ENCODE measurements at places on chromosomes 4 and X. TPM values are rescaled to one million over a fixed set of nuclear protein-coding genes. Genes with fewer than 3 reads are reported as not detected.
A peak's percentile ranks its signal among the peaks of the same experiment; 100 is the strongest.

- no peak for DNase-seq
Observed at GRCh38 chr4:107997794-107998193, 8.1 kb downstream of the HADH start.

- DNase-seq, result peak; percentile 94
Observed at GRCh38 chr4:150078041-150078578, at the start of gene DCLK2. TSS of gene DCLK2 (plus strand) at chr4:150078445. CDS start at chr4:150079028, 583 bp downstream.

- no peak for DNase-seq
Observed at GRCh38 chrX:139929876-139930275, 3.0 kb downstream of the ATP11C start.

GRCh38 chr4:44145868-44146267 is 302.7 kb downstream of the KCTD8 start:
- no peak for DNase-seq

DNA sequence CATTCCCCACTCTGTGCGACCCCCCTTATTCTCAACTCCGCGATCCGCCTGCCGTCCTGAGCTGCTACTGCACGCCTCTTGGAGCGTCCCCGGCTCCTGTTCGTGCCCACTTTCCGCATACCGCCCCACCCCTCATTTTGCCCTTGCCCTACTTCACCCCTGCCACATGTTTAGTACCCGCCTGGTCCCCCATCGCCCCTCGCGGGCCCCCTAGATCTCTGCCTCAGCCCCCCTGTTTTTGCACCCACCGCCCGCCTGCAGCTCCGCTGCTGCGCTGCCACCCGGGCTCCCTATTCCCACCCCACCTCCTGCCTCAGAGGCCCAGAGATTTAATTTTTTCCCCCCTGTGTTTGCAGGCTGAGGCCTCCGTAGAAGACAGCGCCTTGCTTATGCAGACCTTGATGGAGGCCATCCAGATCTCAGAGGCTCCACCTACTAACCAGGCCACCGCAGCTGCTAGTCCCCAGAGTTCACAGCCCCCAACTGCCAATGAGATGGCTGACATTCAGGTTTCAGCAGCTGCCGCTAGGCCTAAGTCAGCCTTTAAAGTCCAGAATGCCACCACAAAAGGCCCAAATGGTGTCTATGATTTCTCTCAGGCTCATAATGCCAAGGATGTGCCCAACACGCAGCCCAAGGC is 1.4 kb downstream of the MAGED1 start:
- DNase-seq, result no peak

DNA sequence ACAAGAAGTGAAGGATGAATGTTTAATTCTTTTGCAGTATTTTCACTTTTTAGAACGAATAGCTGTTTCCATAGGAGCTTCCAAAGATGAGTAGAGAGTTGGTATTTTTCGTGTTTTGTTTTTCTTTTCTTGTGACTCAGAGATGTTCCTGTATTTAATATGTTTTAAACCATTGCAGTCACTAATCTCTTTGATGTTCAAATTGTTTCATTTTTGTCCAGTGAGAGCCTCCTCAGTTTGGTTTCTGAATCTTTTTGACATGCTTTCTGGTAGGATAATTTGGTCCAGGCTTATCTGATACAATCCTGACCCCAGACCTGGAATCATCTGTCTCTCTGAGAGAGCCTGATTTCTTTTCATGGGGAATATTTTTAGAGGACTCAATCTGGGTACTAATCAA is 41.6 kb downstream of the BEX3 start:
- DNase-seq, result no peak

GRCh38 chr4:159446266-159446976 is 343.5 kb downstream of the RAPGEF2 start:
- no peak for DNase-seq

DNA sequence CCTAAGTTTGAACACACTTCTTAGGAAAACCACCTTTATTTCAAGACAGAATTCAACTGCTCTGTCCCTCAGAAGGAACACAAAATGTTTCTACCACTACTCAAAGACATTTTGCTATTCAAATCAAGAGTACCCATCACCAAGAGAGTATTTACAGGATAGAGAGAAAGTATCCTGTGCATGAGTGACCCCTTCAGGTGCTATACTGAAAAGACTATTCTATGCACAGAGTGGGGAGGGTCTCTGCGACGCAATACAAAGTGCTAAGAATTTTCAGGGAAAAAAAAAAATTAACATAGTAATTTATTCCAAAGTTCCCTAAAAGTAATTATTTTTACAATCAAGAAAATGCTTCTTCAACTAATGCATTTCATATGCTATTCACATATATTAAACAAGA is 346.4 kb upstream of the FAM241A start:
- no peak for DNase-seq

GRCh38 chrX:125205133-125205917 is 114.3 kb upstream of the TEX13C start:
- DNase-seq, result peak; percentile 89

GRCh38 chrX:109936114-109936513 is 66.8 kb upstream of the TMEM164 start:
- no peak for DNase-seq

- peak; percentile 15 for DNase-seq
Observed at GRCh38 chr4:112766422-112766821, 129.5 kb downstream of the LARP7 start.

- DNase-seq, result no peak
Observed at GRCh38 chrX:9285342-9285771, 179.5 kb upstream of the TBL1X start.

- DNase-seq, result no peak
Observed at GRCh38 chrX:49238735-49239134, 3.5 kb downstream of the CCDC22 start.

- DNase-seq, result peak; percentile 25
Observed at GRCh38 chr4:9947168-9948062, 73.9 kb downstream of the SLC2A9 start.

DNA sequence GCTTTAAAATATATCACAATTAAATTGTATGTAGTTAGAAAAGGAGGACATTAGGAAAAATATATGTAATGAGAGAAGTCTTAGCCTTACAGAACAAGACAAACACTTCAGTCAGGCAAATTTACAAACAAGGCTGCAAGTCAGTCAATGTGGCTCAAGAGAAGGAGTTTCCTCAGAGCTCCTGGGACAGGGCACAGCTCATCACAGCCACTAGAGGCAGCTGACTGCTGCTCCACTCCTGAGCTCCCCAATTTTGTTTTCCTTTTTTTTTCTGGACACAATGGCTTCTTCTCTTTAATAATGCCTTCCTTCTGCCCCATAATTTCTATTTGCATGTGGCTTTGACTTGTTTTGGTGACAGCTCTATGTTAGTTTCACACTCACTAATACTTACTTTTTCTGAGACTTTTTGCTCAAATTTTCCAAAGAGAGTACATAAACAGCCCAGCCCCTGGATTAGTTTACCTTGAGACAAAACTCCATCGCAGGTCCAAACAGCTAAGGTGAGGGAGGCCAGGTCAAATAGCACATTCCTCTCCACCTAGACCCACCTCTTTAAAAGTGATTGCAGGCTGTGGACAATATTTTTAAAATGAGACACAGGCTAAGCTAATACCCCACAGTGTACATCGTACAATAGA is 850.4 kb upstream of the FRG1 start:
- no peak for DNase-seq

GRCh38 chr4:106502106-106502699 is 133.6 kb upstream of the GIMD1 start:
- no peak for DNase-seq

DNA sequence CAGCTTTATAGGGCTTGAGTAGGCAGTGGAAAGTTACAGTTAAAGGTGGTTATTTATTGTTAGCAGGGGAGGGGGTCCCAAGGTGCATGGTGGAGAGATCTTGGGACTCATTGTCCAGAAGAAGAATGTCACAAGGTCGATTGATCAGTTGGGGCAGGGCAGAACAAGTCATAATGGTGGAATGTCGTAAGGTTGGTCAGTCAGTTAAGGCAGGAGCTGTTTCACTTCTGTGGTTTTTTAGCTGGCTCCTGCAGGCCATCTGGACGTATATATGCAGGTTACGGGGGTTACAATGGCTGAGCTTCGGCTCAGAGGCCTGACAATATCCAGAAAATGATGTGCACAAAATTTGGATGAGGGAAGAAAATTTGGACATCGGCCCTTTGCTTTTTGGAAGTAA is 7.1 kb downstream of the OFD1 start:
- no peak for DNase-seq

HSD17B13 gene
- total RNA-seq, result 68.1 TPM

SCML2 gene
- total RNA-seq, result 5.4 TPM

UGT2B10 gene
- not detected for total RNA-seq

ZC4H2 gene
- 4.8 TPM for total RNA-seq
